ENCODE measurements at places on chromosomes 5 and 9.

DNA sequence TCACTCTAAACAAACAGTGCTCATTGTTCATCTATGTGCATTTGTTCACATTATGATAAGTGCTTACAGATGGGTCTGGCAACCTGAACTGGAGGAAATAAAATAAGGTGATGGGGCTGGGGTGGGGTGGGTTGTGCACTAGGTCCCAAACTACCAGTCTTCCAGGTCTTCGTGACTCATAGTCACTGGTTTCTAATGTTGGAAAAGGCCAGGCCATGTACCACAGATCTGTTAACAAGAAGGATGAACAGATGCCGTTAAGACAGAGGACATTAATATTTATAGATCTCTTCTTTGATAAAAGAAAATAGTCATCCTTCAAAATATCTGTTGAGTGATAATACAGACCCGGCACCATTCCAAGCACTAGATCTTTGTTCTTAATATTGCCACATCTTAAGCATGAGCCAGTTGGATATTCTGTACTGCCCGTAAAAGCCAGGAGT lies 71.4 kb upstream of the STARD4 start:
- DNase-seq = no peak

DNA sequence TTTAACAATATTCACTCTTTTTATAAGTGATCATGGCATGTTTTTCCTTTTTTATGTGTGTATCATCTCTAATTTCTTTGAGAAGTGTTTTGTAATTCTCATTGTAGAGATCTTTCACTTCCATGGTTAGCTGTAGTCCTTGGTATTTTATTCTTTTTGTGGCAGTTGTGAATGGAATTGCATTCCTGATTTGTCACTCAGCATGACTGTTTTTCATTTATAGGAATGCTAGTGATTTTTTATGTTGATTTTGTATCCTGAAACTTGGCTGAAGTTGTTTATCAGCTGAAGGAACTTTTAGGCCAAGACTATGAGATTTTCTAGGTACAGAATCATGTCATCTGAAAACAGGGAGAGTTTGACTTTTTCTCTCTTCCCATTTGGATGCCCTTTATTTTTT lies 13.1 kb upstream of the SPINK13 start:
- no peak for DNase-seq

GRCh38 chr9:120032639-120033038 lies 547.3 kb downstream of the CDK5RAP2 start:
- no peak for DNase-seq

DNA sequence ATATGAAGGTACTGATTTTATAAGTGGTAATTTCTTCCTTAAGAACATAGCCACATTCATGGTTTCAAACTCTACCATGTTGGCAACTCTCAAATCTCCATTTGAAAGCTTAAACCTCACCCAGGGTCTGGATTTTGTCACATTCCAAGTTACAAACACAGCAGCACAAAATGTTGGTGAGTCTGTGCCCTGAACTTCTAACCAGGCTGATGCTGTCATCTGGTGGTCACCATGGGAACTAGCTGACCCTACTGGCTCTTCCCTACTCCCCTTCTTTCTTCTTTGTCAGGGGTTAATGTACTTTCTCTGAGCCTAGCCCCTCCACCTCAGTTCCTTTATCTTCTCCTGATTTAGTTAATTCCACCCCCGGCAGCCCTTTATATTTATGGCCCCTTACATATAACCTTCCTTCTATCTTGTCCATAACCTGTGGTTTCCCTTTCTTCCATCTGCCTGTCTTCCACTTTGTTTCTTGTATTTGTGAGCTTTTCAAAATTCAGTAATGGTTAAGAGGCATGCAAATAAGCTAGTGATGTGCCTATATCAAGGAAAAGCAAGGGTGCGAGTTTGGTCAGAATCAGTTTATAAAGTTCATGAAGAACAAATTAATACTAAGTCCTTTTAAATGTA lies 35.9 kb downstream of the TGFBR1 start:
- peak; percentile 52 for DNase-seq

DNA sequence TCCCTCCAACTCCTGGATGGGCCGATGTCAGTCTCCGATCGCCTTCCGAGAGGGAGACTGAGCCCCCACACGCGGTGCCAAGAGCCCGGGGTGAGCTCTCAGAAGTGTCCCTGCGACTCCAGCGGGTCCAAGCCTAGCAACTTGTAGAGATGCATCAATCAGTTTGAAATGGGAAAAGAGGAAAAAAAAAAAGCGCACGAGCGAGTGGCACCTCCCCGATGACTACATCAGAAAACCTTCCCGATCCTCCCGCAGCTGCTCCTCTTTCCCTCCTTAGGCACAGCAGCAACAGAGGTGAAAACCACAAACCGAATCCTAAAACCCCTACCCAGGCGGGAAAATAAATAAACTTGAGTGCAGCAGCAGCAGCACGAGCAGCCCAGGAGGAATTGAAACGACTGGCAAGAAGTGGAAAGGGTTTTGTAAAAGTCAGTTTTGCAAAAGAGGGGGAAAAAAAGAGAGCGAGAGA lies 1.0 kb upstream of the EFNA5 start:
- peak; percentile 44 for DNase-seq

DNA sequence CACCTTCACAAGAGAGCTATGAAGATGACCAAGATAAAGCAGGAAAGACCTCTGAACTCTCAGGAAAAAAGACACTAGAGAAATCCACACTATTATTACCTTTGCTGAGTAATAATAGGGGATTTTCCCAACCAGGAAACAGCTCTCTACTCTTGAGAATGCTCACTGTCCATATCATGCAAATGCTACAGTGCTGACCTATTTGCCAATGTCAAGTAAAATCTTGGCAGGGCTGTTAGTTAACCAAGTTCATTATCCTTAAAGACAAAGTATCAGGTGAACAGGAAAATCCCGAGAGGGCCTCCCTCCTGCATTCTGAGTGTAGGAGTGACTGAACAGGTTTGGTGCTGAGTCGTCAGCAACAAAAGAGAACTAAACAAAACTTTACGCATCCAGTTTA lies 306.6 kb downstream of the ACTL7B start:
- DNase-seq = no peak

DNA sequence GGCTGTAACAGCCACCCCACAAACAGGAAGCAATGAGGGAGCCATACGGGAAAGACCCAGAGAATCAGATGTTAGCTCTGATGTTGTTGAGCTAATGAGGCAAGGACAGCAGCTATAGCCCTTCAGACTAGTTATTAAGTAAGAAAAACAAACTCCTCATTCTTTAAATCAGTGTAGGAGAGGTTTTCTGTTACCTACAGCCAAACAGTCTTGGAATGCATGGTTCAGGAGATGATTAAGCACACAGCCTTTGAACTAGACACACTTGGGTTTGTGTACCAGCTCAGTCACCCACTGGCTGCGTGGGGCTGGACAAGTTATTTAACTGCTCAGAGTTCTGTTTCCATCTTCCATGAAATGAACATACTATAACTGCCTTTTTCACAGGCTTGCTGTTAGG lies 68.1 kb downstream of the SPOCK1 start:
- no peak for DNase-seq

GRCh38 chr9:87250205-87250604 lies 247.5 kb upstream of the DAPK1 start:
- no peak for DNase-seq

DNA sequence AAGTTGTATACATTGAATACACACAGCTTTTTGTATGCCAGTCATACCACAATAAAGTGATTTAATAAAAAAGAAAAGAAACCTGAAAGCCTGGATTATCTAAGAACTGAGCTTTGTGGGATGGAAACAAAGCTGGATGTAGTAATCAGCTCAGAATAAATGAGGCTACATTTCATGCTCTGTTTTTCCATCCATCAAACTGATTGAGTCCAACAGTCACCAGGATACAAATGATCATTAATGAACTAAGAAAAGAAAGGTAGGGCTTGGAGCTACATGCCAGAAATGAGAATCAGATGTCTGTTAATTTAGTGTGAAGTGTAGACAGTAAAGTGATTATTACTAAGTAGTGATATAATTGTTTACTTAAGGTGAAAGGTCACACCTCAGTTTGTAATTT lies 109.8 kb upstream of the TARS1 start:
- no peak for DNase-seq

- DNase-seq = no peak
These were observed 9.6 kb upstream of the PTGES2 start for GRCh38 chr9:128136816-128137793.

- DNase-seq = no peak
These were observed 110.3 kb upstream of the PTCH1 start for GRCh38 chr9:95626885-95627558.

- DNase-seq = peak; percentile 42
These were observed 201.7 kb downstream of the PAPPA start for GRCh38 chr9:116355153-116355921.

DNA sequence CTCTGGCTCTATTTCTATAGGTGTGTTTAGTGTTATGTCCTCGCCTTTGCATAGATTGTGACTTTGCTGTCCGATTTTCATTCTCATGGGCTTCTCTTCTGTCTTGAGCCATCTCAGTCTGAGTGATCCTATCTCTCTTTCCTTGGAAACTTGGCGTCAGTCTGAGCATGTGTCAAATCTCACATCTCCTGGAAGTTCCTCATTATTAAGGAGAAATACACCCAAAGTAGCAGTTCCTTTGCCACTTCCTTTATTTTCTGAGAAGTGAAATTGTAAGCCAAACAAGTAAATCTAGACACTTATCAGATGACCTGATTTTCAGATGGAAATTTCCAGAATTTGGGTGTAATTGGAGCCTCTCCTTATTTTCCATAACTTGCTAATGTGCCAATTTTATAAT lies 126.9 kb upstream of the ANKH start:
- no peak for DNase-seq

- peak; percentile 84 for DNase-seq
These were observed 364.5 kb downstream of the MAN2A1 start for GRCh38 chr5:110054240-110054639.

All from foreskin melanocyte (primary cell).